T-helper 2 cell (primary cell): ENCODE measurements at places on chromosomes 7 and 10.

- no peak for DNase-seq
Observed at GRCh38 chr10:12716042-12716441, 285.5 kb downstream of the CCDC3 start.

DNA sequence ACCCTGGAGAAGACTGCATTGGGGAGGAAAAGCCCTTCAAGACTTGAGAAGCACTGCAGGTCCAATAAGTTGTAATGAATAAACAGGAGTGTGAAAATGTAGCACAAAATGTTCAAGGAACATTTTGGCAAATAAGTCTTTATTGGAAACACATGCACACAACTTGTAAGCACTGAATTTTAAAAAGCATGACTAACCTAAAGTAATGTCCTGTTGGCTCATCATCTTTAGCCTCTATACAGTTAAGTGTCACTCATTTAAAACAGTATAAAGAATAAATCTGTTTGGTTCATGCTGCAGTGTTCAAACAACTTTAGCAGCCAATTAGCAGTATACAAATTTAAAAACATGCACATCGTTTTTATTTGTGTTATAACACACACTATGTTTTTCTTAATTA lies 108.6 kb downstream of the CDK6 start:
- DNase-seq: no peak

DNA sequence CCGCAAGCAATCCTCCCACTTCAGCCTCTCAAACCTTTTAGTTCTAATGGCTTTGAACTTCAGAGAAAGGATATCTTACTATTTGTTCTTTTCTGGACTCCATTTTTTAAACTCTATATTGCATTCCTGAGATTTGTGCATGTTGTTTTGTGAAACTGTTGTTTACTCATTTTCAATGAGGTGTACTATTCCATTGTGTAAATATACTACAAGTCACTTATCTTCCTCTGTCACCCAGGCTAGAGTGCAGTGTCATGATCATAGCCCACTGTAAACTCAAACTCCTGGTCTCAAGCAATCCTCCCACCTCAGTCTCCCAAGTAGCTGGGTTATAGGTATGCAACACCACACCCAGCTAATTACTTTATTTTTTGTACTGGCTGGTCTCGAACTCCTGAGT lies 31.4 kb upstream of the AKR1D1 start:
- no peak for DNase-seq

- DNase-seq: no peak
Observed at GRCh38 chr7:37768611-37769010, 79.8 kb upstream of the NME8 start.

DNA sequence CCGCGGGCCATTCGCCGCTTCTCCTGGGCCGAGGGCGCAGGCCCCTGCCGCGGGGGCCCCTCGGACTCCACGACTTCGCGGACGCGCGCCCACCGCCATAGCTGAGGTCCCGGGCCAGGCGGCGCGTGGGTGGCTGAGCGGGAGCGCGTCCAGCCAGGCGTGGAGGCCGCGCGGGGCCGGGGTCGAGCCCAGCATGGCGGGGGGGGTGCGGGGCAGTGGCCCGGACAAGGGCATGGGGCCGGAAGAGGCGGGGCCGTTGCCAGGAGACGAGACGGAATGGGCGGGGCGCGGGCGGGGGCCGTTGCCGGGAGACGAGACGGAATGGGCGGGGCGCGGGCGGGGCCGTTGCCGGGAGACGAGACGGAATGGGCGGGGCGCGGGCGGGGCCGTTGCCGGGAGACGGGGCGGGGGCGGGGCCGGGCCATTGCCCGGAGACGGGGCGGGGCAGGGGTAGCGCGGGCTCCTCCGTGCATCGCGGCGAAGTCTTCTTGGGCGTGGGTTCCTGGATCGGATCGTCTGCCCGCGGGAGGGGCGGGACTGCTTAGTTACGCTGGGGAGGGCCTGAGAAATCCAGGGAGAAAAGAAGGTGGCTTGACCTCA lies 14.8 kb downstream of the ADAM8 start:
- DNase-seq: peak; percentile 80

DNA sequence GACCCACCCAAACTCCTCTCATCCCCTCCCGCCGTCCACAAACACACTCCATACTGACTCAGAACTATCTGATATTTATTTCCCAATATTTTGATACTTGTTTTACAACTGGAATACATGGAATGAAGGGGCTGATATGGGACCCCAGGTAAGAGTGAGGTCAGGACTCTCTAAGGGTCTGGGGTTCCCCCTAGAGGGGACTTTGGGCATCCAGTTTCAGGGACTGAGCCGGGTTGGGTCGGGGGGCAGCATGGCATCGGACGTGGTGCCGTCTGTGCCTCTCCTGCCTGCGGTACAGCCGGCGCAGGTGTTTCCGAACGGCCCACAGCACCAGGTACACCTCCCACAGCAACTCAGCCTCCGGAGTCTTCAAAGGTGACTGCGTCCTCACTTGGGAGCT lies 7.5 kb downstream of the SPACDR start:
- DNase-seq: no peak

DNA sequence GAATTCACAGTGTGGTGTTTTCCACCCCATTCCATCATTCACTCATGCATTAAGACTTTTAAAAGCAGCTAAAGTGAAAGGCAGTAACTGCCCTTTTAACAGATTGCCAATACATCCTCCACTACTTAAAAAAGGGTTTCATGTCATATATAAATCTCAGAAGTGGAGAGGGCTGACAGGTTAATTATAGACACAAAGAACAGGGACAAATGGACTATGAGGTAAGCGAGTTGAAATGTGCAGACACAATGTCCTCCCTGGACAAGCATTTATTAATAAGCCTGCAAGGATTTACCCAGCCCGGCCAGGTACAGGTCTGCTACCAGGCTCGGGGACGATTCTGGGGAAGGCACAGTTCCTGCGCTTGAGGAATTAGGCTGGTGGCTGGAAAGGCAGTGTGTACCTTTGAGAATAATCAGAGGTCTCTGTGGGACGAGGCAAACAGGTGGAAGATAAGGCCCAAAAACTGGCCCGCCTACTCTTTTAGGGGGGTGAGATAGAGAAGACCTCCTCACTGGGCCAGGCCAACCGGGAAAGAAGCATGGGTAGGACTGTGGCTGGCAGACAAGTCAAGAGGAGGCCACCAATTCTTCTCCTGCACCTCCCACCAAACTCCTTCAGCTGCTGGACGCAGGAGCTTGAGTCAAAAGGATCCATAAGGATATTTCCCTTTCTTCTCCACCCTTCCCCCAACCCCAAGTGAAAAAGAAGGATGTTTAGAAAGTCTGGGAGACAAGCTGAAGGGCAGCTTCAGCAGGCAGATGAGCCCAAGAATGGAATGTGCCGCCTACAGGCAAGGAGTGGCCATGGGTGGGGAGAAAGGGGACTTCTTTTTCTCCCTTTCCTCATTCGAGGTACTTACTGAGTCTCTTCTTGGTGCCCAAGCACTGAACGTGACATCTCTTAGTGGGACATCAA lies 1.5 kb downstream of the PDLIM1 start:
- DNase-seq: no peak
